ENCODE measurements at places on chromosomes 16 and 17.

GRCh38 chr16:19555938-19556771 is 652 bp downstream of the VPS35L start:
- DNase-seq: peak; percentile 71

DNA sequence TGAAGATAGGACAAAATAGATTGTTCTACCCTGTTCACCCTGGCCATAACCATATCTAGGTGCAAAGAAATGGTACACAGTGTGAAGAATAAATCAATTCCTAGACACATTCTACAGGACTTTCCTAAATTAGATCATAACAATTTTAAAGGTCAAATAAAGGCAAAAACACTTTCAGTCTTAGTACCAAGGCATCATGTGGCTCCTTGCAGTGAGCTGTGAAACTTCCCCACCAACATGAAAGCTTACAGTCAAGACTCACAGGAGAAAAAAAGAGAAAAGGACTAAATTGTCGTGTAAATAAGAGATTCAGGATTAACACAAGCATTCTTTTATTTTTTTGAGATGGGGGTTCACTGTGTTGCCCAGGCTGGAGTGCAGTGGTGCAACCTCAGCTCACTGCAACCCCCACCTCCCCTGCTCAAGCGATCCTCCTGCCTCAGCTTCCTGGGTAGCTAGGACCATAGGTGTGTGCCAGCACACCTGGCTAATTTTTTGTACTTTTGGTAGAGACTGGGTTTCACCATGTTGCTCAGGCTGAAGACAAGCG is 14.2 kb downstream of the NSMCE1 start:
- DNase-seq: no peak

- DNase-seq: no peak
Observed at GRCh38 chr17:63033142-63033541, 67.1 kb downstream of the TANC2 start.

GRCh38 chr17:29048440-29049368 is 5.8 kb downstream of the PIPOX start:
- DNase-seq: peak; percentile 97

DNA sequence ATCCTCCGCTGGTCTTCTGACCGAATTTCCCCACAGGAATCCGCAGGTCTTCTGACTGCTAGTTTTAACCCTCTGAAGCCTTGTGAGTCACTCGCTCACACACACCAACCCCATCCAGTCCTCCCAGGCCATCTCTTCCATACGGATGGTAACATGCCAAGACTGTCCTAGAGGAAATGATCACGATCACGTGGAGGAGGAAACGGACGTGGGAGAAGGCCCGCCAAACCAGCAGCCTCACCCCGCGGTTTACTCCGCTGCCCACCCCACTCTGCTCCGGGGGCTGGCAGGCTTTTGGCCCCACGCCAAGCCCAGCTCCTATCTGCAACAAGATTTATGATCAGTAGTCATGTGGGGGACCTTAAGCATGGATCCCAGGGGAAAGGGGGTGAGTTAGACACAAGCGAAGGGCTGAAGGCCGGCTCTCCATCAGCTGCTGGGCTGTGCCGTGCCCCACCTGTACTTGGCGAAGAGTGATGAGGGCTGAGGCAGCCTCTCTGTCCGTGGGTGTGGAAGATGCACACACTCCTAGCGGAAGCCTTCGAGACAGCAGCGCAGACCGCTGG is 1.5 kb upstream of the FAAP100 start:
- peak; percentile 96 for DNase-seq

DNA sequence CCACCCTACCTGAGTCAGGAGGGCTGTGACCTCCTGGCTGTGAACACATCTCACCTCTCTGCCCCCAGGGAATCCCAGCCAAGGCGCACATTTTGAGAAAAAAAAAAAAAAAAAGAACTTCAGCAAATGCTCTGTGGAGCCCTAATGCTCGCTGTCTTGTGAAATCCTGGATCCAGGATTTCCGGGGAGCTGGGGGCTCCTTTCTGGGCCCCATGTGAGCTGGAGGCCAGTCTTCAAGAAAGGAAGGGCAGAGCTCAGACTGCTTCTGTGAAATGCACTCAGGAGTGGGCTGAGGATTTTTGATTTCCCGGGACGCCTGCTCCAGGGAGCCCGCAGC is 36.0 kb upstream of the EMP2 start:
- no peak for DNase-seq

DNA sequence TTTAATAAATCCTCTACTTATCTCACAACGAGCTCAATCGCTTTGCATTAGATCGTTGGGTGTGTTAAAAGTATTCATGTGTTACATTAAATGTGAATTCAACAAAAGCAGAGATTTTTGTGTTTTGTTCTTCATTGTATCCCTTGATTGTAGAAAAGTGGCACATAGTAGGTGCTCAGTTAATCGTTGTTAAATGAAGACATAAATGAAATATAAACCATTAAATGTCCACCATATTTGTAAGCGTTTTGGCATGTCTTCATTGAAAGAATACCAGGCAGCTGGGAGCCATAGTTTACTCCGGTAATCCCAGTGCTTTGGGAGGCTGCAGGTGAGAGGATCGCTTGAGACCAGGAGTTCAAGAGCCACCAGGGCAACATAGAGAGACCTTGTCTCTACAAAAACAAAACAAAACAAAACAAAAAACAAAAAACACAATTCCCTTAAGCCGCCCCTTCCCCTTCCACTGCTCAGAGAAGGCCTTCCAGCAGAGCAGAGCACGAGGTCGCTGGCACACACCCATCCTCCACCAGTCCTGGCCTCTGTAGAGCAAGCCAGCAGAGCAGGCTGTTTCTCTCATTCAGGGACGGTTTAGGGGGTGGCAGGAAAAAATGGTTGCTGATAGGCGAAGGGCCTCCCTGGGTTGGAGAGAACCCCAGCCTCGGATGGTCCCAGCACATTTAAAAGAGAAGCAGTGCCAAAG is 673 bp upstream of the CHD9 start:
- DNase-seq: peak; percentile 22

DNA sequence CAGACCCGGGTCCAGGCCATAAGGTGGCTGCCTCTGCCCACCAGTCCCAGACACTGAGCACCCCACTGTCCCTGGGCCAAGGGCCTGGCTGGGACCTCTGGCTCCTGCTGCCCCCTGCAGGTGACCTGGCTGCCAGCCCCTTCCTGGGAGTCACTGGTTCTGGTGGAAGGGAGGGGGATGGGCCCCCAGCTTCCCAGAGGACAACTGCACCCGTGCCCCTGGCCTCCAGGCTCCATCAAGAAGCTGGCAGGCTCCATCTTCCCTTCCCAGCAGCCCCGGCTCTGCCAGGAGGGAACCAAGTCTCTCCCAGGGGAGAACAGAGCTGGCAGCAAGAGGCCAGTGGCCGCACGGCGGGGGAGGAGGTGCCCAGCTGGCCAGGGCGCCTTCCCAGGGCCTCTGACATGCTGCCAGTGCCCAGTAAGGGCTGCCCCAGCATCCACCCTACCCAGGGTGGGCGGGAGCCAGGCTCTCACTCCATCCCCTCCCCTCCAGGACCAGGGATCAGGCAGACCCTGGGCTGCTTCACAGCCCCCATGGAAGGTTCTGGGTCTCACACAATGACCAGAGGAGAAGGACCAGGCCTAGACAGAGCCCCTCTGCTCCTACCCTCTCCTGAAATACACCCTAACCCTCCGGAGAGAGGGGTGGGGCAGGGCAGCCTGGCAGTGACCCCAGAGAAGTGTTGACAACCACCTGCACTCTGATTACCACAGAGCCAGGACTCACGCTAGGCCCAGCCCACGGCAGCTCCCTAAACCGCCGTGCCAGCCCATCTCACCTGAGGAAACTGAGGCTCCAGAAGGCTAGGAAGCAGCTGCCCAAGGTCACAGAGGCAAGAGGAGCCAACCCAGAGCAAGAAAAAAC is 3.6 kb downstream of the CLUH start:
- no peak for DNase-seq

- no peak for DNase-seq
Observed at GRCh38 chr16:11666103-11667055, 1.9 kb upstream of the SNN start.

DNA sequence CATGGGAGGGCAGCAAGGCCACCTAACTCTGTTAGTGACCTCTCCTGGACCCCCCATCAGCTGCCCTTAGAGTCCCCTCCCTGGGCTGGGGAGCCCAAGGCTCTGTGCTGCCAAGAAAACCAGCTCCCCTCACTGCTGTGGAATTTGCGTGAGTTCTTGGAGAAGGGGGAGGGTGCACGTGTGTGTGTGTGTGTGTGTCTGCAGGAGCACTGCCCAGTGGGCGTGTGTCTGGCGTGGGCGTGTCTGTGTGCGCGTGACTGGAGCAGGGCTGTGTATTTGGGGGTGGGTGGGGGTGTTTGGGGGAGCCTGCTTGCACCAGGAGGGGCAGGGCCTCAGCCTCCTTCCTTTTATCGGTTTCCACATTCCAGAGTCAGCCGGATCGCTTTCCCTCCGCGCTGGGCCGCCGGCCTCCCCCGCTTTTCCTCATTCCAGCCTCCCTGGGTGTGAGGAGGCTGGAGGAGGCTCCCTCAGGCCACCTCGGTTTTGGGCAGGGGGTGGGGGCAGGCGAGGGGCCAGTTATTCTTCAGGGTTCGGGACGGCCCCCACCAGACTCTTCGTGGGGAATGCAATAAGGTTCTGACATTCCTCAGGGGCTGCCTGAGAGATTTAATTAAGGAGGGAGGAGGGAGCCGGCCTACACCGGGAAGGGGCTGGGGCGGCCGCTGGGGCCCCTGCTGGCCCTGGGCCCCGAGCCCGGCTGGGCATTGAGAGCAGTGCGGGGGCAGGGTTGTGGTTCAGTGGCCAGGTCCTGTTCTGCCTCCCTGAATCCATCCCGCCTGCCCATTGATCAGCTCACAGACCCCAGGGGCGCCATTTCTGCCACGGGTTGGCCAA is 2.5 kb downstream of the VASN start:
- peak; percentile 77 for DNase-seq

- DNase-seq: no peak
Observed at GRCh38 chr16:1890708-1891050, 18.7 kb upstream of the MEIOB start.

DNA sequence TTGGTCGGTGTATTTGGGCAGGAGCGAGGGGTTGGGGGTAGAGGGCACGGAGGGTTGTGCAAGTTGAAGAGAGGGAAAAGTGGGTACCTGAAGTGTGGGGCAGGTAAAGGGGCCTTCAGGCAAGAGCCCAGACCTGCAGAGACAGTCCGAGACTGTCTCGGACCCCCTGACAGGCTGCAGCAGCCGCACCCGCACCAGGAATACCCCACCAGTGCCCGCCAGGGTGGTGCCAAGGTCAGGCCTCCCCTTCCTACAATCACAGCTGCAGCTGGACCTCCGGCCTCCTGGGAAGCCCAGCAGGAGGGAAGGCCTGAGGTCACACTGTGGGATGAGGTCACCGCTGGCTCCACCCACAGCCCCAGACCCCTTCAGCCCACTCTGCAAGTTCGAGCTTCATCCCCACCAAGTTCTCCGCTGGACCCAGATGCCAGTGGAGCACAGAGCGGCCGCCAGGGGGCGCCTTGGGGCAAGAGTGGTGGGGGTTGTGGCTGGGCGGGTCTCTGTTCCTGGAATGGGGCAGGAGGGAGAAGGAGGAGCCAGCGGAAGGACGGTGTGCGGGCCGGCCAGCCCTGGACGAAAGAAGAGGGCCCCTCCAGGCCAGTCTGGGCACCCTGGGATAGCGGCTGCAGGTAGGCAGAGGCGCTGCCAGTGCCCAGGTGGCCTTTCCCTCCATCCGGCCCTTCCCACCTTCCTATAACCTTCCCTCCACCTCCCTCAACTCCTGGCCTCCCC is at the start of gene HSD3B7:
HSD3B7 (plus strand) TSS at position 539 of the 732 bp plus-strand sequence. CDS start 452 bp downstream, outside the sequence.
- DNase-seq: peak; percentile 67

- DNase-seq: no peak
Observed at GRCh38 chr17:57034807-57035754, 50.0 kb upstream of the AKAP1 start.

DNA sequence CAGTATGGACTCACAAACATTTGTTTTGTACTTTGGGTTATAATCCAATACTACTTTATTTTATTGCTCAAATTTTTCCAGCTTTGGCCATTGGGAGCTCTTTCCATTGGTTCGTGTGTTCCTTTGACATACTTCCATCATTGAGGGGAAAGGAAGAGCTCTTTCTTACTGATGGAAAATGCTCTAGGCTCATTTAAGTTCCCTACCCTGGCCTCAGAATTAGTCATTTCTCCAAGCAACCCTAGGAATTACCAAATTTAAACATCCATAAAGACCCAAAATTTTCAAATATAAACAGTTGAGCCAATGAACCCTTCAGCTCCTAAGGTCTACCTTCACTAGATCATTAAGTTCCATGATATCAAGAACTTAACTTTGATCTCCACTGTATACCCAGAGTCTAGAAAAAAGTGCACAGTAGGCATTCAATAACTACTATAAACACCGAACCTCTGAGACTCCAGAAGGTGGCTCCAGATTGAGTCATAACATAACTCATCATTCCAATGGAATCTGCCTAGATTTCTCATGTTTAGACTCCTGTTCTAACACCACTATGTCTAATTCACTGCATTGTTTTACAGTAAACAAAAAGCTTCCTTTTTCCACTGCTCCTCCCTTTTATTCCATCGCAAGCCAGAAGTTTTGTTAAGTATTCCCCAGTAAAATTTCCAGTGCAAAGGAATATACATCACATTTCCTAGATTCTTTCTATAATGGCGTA is 39.0 kb downstream of the SMURF2 start:
- DNase-seq: peak; percentile 85

GRCh38 chr16:13936596-13937081 is 16.7 kb downstream of the ERCC4 start:
- peak; percentile 70 for DNase-seq

DNA sequence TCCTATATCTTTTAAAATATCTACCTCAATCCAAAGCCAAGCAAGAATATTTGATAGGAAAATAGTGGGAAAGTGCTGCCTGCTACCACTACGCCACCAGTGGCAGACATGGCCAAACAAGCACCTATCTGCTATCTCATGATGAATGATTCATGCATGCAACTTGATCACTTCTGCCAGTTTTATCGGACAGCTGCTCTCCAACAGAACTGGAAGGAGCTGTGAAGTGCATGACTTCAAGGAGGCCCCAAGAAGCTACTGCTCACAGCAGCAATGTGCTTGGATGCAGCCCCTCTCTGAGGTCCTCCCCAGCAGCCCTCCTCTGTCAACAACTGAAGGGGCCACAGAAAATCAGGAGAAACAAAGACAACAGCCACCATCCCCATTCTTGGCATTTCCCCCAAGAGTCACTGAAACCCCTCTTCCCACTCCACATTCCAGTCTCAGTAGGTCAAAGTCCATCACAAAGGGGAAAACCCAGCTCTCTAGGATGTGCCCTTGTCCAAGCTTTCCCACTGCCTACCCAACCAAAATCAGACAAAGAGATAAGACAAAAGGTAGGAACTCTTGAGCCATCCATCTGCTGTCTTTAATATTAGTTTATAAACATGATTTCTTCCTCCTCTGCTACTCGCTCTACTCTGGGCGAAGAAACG is 215.3 kb downstream of the C16orf78 start:
- DNase-seq: peak; percentile 22
